ENCODE measurements at places on chromosomes 7 and 10. TPM values are rescaled to one million over a fixed set of nuclear protein-coding genes. Genes with fewer than 3 reads are reported as not detected.

The ACSL5 gene
- total RNA-seq, result 22.5 TPM

The LRRC4 gene
- total RNA-seq, result 1.3 TPM

DNA sequence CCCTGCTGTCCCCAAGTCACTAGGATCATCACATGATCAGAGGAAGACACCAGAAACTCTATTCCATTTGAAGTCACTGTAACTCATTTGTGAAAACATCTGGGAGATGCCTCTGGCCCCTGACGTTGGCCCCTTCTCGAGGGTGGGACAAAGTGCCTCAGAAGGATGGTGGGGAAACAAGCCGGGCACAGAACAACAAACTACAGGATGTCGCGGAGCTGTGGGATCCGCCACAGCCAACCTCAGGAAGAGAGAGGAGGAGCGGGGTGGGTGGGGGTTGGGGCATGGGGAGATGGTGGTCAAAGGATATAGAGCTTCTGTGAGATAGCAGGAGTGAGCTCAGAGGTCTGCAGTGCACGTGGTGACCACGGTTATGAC lies 265.6 kb upstream of the TCERG1L start:
- no peak for DNase-seq

DNA sequence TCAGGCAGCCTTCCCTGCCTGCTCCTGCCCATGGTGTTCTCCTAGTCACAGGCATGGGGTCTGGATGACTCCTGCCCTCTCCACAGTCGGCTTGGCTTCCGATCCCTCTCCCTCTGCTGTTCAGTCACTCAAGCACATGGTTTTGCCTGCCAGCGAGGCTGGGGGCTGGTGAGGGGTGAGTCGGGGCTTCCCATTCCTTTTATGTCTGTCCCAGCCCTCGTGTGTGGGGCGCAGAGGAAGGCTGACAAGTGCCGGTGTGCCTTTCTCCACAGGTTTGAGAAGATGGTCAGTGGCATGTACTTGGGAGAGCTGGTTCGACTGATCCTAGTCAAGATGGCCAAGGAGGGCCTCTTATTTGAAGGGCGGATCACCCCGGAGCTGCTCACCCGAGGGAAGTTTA lies 40.1 kb downstream of the TACR2 start:
- DNase-seq, result no peak

DNA sequence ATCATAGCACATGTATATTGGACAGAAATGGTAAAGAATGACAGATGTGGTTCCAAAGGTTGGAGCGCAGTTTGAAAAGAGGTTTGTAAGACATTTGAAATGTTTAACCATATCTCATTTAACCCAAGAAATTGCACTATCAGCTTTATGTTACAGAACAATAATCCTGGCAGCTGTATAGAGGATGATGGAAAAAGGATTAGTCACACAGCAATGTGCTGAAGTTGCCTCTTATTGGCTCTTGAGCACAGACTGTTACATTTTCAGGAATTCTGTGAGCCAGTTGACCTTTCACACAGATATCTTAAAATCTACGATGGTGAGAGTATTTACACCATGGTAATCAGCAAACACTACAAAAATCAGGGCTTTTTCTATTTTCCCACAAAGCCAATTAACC lies 3.9 kb downstream of the COG5 start:
- no peak for DNase-seq

The CHAT gene
- total RNA-seq, result not detected

DNA sequence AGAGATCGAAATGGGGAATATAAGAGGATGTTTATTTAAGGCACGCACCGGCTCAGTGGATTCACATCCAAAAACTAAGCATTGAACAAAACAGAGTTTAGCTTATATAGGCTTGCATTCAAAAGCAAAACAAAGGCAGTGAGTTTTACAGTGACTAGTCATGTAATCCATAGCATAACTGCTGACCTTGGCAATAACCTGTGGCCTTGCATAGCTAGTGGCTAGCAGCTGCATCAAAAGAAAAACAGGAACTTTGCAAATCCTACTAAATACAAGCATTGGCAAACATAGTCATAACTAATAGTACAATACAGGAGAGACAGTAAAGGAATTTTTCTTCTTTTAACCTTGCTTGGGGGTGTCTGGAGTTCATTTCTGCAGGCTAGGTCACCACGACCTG lies 9.7 kb upstream of the ZNF485 start:
- DNase-seq, result no peak

GRCh38 chr7:115269486-115269885 lies 347.6 kb downstream of the MDFIC start:
- DNase-seq, result no peak

GRCh38 chr10:106401161-106401560 lies 763.3 kb downstream of the SORCS1 start:
- no peak for DNase-seq

DNA sequence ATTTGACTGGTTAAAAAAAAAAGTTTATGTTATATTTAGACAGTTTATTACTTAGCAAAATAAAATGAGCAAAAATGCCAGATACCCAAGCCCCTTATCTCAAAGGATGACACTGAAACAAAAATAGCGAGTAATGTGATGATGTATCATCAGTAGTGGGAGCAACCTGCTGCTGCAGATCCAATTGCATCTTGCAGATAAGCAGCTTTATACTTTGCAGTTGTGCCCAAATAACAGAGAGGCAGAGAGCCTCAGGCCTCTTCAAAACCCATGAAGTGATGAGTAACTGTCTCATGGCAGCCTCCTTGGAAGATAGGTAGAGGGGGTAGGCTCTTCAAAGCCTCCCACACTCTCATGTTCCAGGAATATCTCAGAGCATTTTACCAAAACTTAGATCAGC lies 468.2 kb upstream of the LRRTM3 start:
- DNase-seq, result no peak

The CPVL gene
- 6.3 TPM for total RNA-seq

- DNase-seq, result no peak
Measured at GRCh38 chr7:94662548-94662947, 6.6 kb upstream of the SGCE start.

- no peak for DNase-seq
Measured at GRCh38 chr7:130127821-130128317, 57.5 kb downstream of the KLHDC10 start.

The SHTN1 gene
- total RNA-seq, result 10.2 TPM

DNA sequence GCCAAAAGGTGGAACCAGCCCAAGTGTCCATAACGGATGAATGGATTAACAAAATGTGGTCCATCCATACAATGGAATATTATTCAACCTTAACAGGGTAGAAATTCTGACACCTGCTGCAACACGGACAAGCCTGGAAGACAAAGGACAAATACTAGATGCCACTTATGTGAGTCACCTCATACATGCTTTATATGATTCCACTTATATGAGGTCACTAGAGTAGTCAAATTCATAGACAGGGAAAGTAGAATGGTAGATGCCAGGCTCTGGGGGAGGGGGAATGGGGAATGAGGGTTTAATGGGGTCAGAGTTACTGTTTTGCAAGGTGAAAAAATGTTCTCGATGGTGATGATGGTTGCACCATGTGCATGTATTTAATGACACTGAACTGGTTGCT lies 34.0 kb upstream of the CYTH3 start:
- no peak for DNase-seq

The CPA2 gene
- not detected for total RNA-seq

- DNase-seq, result no peak
Measured at GRCh38 chr10:24857031-24857725, 95.2 kb downstream of the PRTFDC1 start.

- DNase-seq, result no peak
Measured at GRCh38 chr10:6224781-6225180, 22.0 kb downstream of the PFKFB3 start.

The THSD7A gene
- total RNA-seq, result 31.6 TPM

DNA sequence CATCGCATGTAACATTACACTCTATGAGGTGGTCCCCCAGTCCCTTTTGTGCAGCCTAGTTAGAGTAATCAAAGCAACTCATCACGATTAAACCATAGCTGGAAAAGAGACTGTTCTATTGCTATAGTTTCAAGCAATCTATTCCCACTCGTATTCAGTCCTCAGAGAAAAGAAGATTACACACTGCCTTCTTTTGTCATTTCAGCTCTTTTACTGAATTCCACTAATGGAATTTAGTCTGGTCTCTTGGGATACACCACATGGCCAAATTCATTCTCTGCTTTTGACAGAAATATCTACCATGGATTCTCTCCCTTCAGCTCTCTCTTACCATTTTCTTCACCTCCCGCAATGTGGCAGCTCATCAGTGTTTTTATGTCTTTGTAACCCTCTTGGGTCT lies 108.9 kb upstream of the HDAC9 start:
- DNase-seq, result no peak

DNA sequence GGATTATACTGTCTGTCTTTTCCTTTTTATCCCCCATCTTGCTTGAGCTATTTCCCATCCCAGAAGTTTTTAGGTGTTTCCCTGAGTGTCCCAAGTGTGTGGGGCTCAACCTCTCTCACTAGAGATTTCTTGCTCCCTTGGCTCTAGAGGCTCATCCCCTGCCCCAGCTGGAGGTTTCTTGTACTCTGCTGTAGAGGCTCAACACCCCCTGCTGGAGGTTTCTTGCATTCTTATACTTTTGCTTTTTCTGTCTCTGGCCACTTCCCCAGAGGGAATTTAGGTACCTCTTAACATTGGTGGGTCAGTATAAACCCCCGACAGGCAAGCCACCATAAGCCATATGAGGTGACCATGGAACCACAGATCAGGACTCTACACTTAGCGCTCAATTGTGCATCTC lies 114.2 kb upstream of the FAM3C start:
- DNase-seq, result no peak

DNA sequence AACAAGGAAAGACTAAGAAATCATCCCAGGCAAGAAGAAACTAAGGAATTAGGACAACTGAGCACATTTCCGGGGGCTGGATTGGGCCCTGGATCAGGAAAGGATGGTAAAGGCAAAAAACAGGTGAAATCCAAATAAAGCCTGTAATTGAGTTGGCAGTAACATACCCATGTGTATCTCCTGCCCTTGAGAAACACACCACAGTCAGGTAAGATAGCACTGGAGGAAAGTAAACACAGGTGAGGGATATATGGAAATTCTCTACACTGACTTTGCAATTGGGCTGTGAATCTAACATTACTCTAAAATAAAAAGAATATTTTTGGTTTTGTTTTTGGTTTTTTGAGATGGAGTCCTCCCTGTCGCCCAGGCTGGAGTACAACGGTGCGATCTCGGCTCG lies 140.2 kb upstream of the FRMD4A start:
- no peak for DNase-seq

DNA sequence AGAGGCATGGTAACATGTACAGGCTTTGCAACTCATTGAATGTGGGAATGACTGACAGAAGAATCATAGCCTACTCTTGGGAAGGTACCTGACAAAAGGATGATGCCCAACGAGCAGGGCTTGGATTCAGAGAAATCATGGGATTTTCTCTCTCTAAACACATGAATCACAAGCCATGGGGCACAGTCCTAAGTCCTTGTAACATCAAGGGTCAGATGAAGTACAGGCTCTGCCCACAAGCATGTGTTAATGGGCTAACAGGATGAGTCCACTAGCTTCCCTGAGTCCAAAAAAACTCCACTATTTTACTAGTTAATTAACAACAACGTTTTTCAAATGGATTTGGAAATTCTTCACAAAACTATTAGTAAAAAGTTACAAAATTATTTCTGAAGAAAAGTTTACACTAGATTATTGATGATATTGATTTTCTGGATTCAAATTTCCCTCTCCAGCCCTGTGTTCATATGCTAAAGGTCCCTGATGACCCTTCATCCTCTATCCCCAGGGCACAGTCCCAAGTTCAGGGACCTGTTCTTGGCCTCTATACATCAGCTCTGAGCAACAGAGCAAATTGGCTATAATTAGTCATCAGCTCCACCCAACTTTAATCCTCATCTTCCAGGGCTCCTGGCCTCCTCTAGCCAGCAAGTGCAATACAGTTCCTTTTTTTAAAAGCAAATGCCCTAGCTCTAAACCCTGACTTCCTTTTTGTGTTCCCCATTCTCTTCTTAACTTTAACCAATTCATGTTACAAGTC lies 99.8 kb downstream of the GSAP start:
- DNase-seq, result no peak

The HOXA7 gene
- total RNA-seq, result 17.7 TPM

The NKX2-3 gene
- not detected for total RNA-seq

DNA sequence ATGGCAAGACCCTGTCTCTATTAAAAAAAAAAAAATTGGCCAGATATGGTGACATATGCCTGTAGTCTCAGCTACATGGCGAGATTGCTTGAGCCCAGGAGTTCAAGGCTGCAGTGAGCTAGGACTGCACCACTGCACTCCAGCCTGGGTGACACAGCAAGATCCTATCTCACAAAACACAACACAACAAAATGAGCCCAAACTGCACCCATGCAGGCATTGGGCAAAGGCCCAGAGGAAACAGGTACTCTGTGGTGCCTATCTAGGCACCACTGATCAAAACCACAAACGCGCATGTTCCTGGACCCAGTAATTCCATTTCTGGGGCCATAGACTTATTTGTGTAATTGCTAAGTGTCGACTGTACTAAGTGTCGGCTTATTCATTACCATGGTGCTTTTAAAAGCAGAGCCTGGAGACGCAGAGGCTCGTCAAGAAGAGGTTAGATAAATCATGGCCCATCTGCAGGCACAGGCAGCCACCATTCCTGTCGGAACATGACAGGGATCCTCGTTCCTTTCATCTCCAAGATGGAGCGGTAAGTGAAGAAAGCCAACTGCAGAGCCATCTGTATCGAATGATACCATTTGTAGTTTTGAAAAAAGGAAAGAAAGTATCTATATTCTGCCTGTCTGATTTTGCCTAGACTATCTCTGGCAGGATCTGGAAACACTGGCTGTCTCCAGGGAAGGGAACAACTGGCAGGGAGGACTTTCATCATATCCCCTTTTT lies 160.4 kb upstream of the RHEB start:
- DNase-seq, result no peak

- DNase-seq, result peak; percentile 85
Measured at GRCh38 chr7:32586291-32587221, 91.3 kb downstream of the AVL9 start.

DNA sequence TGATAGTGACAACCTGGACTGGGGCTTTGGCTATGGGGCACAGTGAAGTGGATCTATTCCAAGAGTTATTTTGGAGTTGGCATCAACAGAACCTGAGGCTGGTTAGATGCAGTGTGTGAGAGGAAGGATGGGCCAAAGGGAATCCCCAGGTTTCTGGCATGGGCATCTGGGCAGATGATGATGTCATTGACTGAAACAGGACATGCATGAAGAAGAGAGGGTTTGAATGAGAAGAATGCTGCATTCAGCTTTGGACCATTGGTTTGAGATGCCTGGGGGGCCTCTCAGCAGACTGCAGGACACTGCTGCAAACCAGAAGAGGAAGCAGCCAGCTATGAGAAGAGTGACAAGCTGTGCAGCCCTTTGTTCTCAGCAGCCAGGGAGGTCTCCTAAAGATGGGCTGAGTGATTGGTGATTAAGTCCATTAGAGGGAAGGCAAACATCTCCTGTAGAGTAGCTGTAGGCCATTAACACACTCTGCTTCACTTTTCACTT lies 23.1 kb upstream of the PIK3CG start:
- no peak for DNase-seq

DNA sequence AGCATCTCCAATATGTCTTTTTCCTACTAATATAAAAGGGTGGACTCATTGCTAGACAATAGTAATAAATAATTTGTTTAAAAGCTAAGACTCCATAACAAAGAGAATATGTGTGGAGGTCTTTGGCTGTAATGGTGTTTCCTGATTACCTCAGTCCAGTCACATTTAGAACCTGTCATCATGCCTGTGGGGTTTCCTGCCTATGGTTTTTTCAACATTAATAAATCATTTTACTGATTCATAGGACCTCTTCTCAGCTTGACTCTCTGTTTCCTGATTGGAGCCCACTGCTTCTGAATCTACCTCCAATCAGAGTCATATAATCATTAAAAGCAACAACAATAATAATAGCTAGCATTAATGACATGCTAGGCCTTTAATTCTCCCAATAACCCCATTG lies 52.4 kb upstream of the GNAI1 start:
- no peak for DNase-seq

The LRRC18 gene
- not detected for total RNA-seq

GRCh38 chr10:123245264-123245663 lies 91.1 kb downstream of the BUB3 start:
- DNase-seq, result no peak

The ETV1 gene
- 15.2 TPM for total RNA-seq
